ENCODE measurements at places on chromosomes 3 and 15. TPM values are rescaled to one million over a fixed set of nuclear protein-coding genes. Genes with fewer than 3 reads are reported as not detected.

SPINT1 gene
- 0.56 TPM for total RNA-seq

ZNF662 gene
- 0.36 TPM for total RNA-seq

NOX5 gene
- under 0.01 TPM for total RNA-seq

DOCK3 gene
- total RNA-seq: under 0.01 TPM

SOX14 gene
- total RNA-seq: not detected

NIPA2 gene
- 61.6 TPM for total RNA-seq

NAALADL2 gene
- total RNA-seq: 2.9 TPM

PLSCR4 gene
- total RNA-seq: 94.1 TPM

CLN6 gene
- 11.1 TPM for total RNA-seq

MED12L gene
- total RNA-seq: 0.19 TPM

HMCES gene
- 20.8 TPM for total RNA-seq

PLSCR5 gene
- total RNA-seq: not detected

LOXL1 gene
- 20.2 TPM for total RNA-seq

MKRN3 gene
- not detected for total RNA-seq

LAMB2 gene
- 330 TPM for total RNA-seq

EPHB1 gene
- total RNA-seq: 0.81 TPM

INAFM2 gene
- total RNA-seq: 22.7 TPM

RBSN gene
- total RNA-seq: 18.3 TPM

FEZF2 gene
- not detected for total RNA-seq

ATP10A gene
- total RNA-seq: 4.3 TPM

KIF7 gene
- 9.5 TPM for total RNA-seq

RBPMS2 gene
- total RNA-seq: 0.09 TPM

RETNLB gene
- total RNA-seq: not detected

WWTR1 gene
- 90.1 TPM for total RNA-seq

KIF15 gene
- 12.7 TPM for total RNA-seq

FSD2 gene
- total RNA-seq: not detected

ESYT3 gene
- total RNA-seq: 0.09 TPM

SAMMSON gene
- total RNA-seq: not detected

USP19 gene
- total RNA-seq: 34.4 TPM

STARD5 gene
- total RNA-seq: 0.36 TPM

SERPINI2 gene
- not detected for total RNA-seq

ARHGAP31 gene
- total RNA-seq: 23.5 TPM

OSTN gene
- total RNA-seq: not detected

C3orf85 gene
- total RNA-seq: not detected

TM6SF1 gene
- total RNA-seq: 31.8 TPM

TGM4 gene
- total RNA-seq: 0.09 TPM

TMF1 gene
- total RNA-seq: 32.5 TPM

PLA2G4D gene
- not detected for total RNA-seq

IGF2BP2 gene
- total RNA-seq: 60.6 TPM

CCDC33 gene
- not detected for total RNA-seq

SLC9C1 gene
- total RNA-seq: 0.09 TPM

TRPM1 gene
- total RNA-seq: 0.19 TPM

HRH1 gene
- 11.7 TPM for total RNA-seq

Data from endothelial cell of coronary artery (primary cell).